ENCODE measurements at places on chromosomes 16 and 17.

- DNase-seq, result no peak
- H3K27me3 ChIP-seq, result no peaks in the 10 kb centered on the region
- H3K4me3 ChIP-seq, result peak overlapping the region; percentile 97
- H3K36me3 ChIP-seq, result peaks cover 17% of the 10 kb centered on the region
These were observed 1.2 kb downstream of the SIAH1 start for GRCh38 chr16:48383877-48384519.

- H3K36me3 ChIP-seq, result peaks cover 10% of the 10 kb centered on the region
- no peak overlapping the region for H3K27ac ChIP-seq
- H3K27me3 ChIP-seq, result no peaks in the 10 kb centered on the region
- DNase-seq, result no peak
These were observed 11.1 kb downstream of the NUDT16L1 start for GRCh38 chr16:4704491-4704890.

GRCh38 chr17:81027591-81028505 is 7.1 kb upstream of the BAIAP2 start:
- peaks cover 15% of the 10 kb centered on the region for H3K27me3 ChIP-seq
- H3K27ac ChIP-seq, result no peak overlapping the region
- no peak for DNase-seq

DNA sequence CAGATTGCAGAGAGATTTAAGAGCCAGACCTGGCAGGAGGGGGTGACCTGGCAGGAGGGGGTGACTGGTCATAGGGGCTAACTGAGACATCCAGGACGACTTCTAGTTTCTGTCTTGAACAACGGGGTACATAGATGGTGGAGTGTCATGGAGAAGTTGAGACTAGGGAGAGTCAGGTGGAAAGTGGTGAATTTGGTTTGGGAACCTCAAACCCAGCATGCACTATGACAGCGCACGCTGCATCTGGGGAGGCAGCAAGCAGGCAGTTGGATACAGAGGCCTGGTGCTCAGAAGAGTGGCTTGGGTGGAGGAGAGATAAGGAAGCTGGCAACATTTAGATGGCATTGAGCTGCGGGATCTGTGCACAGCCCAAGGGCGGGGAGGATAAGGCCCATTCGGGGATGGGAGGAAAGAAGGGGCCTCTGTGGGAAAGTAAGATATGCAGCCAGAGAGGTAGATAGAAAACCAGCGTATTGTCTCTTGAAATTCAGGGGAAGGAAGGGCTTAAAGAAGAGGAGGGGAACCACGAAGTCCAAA is 4.5 kb downstream of the RIPOR1 start:
- no peak overlapping the region for H3K4me3 ChIP-seq
- no peak overlapping the region for H3K27ac ChIP-seq
- peaks cover 27% of the 10 kb centered on the region for H3K4me1 ChIP-seq
- no peak for DNase-seq
- peaks cover 36% of the 10 kb centered on the region for H3K27me3 ChIP-seq

GRCh38 chr16:3065069-3065741 is at the start of gene IL32:
Gene IL32, plus strand, starts transcription at chr16:3065640. Its CDS starts 172 bp downstream, at chr16:3065812.
- peaks cover 36% of the 10 kb centered on the region for H3K4me1 ChIP-seq
- H3K27me3 ChIP-seq, result no peaks in the 10 kb centered on the region
- peaks cover 47% of the 10 kb centered on the region for H3K36me3 ChIP-seq
- peak within 1 kb of the TSS; percentile 100 for H3K27ac ChIP-seq
- peak; percentile 68 for DNase-seq

- no peaks in the 10 kb centered on the region for H3K36me3 ChIP-seq
- no peak overlapping the region for H3K4me3 ChIP-seq
- no peaks in the 10 kb centered on the region for H3K27me3 ChIP-seq
These were observed 187.0 kb downstream of the ZFHX3 start for GRCh38 chr16:72860726-72861562.

GRCh38 chr16:58348986-58349385 is 43.3 kb upstream of the GINS3 start:
- H3K27ac ChIP-seq, result no peak overlapping the region
- DNase-seq, result no peak
- H3K4me1 ChIP-seq, result no peaks in the 10 kb centered on the region
- peaks cover 28% of the 10 kb centered on the region for H3K27me3 ChIP-seq

- no peak for DNase-seq
- H3K4me3 ChIP-seq, result no peak overlapping the region
- peaks cover 21% of the 10 kb centered on the region for H3K36me3 ChIP-seq
- H3K4me1 ChIP-seq, result no peaks in the 10 kb centered on the region
- H3K27ac ChIP-seq, result peak overlapping the region; percentile 10
These were observed 34.4 kb upstream of the MNT start for GRCh38 chr17:2435181-2435741.

DNA sequence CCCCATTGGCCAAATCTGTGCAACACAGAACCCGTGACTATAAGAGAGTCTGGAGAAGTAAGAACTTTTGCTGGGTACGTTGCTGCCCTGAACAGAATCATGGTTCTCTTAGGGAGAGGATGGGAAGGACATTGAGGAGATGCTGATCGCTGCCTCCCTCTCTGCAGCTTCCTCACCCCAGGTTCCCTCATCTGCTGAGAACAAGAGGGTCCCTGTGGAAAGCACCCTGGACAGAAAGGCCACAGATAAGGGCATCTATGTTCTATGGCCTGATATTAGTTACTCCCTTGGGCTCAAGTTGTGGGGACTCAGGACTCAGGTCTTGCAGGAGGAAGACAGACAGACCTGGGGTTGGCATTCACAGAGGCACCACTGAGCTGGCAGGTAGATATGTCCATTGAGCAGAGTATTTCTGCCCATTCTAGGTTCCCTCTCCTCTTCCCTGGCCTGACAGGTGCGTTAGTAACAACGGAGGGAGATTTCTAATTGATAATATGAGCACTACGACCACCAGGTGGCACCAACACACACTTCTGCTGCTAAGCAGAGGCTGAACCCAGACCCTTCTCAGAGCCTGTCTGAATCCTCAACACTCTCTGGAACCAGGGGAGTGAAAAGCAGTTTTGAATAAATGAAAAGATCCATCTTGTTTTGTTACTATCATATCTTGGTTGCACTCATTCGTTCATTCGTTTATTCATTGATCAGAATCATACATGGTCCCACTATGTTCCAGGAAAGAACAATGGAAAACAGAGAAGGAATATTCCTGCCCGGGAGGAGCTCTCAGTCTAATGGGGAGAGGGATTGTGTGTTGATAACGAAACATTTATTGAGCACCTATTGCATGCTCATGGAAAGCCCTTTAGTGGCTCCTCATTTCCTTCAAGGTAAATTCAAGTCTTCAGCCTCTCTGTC is 56.4 kb downstream of the SLC6A2 start:
- peak; percentile 27 for DNase-seq
- peaks cover 23% of the 10 kb centered on the region for H3K27me3 ChIP-seq
- no peak overlapping the region for H3K4me3 ChIP-seq
- H3K4me1 ChIP-seq, result no peaks in the 10 kb centered on the region

DNA sequence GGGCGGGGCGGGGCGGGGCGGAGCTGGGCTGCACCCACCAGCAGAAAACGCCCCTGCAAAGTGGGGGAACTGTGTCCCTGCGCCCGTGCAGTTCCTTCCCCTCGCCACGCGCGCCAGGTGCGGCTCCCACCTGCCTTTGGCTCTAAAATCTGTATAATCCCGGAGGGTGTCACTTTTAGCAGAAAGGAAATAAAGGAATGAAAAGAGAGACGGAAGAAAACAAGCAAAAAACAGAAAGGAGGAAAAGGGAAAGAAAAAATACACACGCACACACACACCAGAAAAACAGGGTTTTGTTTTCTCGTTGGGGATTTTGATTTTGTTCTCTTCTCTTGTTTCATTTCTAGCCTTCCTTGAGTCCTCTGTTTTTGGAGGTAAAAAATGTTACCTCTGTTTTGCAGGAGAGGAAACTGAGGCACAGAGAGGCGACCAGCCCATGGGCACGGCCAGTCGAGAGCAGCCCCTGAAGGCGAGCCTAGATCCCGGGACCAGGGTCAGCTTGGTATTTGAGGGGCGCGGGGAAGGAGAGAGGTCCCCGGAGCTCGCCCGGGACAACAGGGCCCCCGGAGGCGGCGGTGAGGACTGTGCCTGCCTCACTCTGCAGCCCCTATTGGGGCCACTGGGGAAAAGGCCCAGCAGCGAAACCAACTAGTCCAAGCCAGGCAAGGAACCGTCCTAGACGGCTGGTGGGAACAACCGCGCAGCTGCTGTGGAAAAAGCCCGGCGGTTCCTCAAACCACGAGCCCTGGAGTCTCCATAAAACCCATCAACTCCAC is 594 bp upstream of the CARHSP1 start:
- H3K27me3 ChIP-seq, result no peaks in the 10 kb centered on the region
- peaks cover 12% of the 10 kb centered on the region for H3K36me3 ChIP-seq
- H3K27ac ChIP-seq, result peak overlapping the region; percentile 95
- H3K4me1 ChIP-seq, result peaks cover 37% of the 10 kb centered on the region
- peak overlapping the region; percentile 92 for H3K4me3 ChIP-seq

DNA sequence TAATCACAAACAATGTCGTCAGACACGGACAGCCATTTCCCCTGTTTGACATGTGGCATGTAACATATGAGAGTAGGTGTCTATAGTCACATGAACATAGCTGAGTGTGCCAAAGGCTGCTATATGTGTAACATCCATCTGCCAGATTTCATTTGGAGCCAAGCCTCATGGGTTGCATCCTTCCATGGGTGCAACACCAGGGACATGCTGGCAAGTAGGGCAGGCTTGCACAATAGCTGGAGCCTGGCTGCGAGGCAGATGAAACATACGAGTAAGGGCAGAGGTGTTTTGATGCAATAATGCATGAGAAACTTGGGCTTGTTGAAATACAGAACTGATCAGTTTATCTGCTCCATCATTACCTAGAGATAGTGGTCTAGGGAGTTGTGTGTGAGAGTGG is 9.0 kb upstream of the ZNF689 start:
- peaks cover 5% of the 10 kb centered on the region for H3K27me3 ChIP-seq
- H3K4me1 ChIP-seq, result peaks cover 3% of the 10 kb centered on the region
- no peak overlapping the region for H3K4me3 ChIP-seq
- DNase-seq, result no peak
- no peak overlapping the region for H3K27ac ChIP-seq
- no peaks in the 10 kb centered on the region for H3K36me3 ChIP-seq

DNA sequence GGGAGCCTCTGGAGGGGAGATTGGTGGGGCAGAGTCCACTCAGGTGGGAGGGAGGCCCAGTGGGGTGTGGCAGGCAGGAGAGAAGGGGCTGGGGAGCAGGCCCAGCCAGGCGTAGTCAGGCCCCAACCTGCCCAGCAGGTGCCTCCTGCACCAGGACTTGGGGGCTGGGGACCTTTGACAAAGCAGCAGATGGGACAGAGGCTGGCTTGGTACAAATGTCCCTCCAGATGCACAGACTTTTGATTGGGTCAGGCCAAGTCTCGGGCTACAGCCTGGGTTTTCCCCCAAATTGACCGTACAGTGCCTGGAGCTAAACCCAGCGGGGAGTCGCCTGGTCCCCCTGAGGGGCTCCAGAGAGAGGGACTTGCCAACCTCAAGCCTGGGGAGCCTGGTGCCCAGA is 411 bp downstream of the GGT6 start:
- no peak overlapping the region for H3K4me3 ChIP-seq
- H3K4me1 ChIP-seq, result peaks cover 31% of the 10 kb centered on the region
- no peaks in the 10 kb centered on the region for H3K27me3 ChIP-seq
- DNase-seq, result no peak

GRCh38 chr17:75447951-75448856 is 8.2 kb upstream of the TMEM94 start:
- no peaks in the 10 kb centered on the region for H3K36me3 ChIP-seq
- no peaks in the 10 kb centered on the region for H3K27me3 ChIP-seq
- no peak overlapping the region for H3K27ac ChIP-seq
- DNase-seq, result no peak
- H3K4me1 ChIP-seq, result no peaks in the 10 kb centered on the region

DNA sequence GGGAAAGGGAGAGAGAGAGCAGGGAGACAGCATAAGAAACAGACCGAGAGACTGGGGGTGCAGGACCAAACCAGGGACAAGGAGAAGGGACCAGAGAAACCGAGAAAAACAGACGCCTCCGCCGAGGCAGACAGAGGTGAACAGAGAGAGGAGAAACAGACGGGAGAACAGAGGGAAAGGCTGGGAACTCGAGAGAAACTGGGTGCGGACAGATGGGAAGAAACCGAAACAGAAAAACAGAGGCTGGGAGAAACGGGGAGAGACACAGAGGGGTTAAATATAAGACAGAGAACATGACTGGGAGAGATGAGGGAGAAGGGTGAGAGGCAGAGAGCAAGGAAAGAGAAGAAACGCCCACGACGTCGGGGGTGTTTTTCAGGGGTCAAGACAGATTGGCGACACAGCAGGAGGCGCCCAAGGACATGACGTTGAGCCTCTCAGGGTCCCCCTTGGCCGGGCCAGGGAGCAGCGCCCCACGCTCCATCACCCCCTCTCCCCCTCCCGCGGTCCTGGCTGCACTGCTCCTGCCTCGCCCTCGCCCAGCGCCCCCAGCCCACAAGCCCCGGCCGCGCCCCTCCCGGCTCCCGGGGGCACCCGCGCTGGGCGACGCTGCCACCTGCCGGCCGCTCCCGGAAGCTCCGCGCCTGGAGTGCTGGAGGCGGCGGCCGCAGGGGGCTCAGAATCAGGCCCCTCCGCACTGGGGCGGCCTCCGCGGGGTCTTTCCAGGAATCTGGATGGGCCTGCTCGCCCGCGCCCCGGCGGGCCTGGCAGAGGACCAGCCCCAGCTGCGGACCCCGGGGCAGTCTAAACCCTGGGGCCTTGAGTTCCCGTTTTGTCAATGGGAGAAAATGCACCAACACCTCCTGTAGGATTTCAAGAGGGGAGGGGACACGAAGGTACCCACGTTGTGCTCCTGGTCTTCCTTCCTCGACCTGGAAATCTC is 1.3 kb upstream of the TMEM92 start:
- peaks cover 47% of the 10 kb centered on the region for H3K27me3 ChIP-seq
- no peaks in the 10 kb centered on the region for H3K36me3 ChIP-seq
- H3K4me1 ChIP-seq, result peaks cover 4% of the 10 kb centered on the region

- H3K27ac ChIP-seq, result no peak overlapping the region
- H3K4me3 ChIP-seq, result no peak overlapping the region
- no peak for DNase-seq
- no peaks in the 10 kb centered on the region for H3K36me3 ChIP-seq
- no peaks in the 10 kb centered on the region for H3K27me3 ChIP-seq
These were observed 64.5 kb upstream of the RBFOX1 start for GRCh38 chr16:7268182-7268581.

GRCh38 chr17:59405944-59406705 is 74.7 kb downstream of the YPEL2 start:
- no peaks in the 10 kb centered on the region for H3K4me1 ChIP-seq
- H3K27me3 ChIP-seq, result no peaks in the 10 kb centered on the region
- no peak for DNase-seq
- peaks cover 3% of the 10 kb centered on the region for H3K36me3 ChIP-seq
- no peak overlapping the region for H3K27ac ChIP-seq

DNA sequence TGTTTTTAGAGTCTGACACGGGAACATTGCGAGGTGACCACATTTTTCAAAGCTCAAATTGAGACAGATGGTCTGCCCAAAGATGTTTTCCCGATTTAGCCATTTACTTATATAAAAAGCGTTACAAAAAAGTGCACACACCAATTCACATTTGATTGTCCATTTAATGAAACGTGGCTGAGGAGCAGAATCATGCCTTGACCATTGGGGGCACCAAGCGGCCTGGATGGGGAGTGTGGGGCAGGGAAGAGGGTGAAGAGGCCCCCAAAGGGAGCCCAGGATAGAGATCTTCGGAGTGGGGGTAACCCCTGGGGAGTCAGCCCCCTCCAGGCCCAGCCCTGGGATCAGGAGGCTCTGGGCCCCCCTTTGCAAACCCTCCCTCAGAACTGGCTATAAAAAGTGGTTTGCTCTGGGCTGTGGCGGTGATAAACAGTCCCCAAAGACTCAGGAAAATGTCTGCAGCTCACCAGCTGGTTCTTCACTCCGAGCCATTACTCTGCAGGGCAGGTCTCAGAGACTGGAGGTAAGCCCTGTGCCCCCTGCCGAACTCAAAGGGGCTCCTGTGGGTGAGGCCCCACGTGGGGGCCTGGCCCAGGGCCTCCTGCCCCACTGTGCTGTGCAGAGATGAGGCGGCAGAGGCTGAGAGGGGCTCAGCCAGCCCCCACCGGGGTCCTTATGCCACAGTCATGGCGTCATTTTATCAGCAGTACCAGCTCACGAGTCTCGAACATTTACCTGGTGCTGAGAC is 105.9 kb upstream of the SEC14L1 start:
- H3K36me3 ChIP-seq, result no peaks in the 10 kb centered on the region
- H3K4me1 ChIP-seq, result no peaks in the 10 kb centered on the region
- H3K27me3 ChIP-seq, result peaks cover 19% of the 10 kb centered on the region
